ENCODE measurements at places on chromosomes 12 and 14.
A peak's percentile ranks its signal among the peaks of the same experiment; 100 is the strongest.

GRCh38 chr12:17878714-17879113 lies 211.3 kb downstream of the RERGL start:
- DNase-seq: no peak

GRCh38 chr12:54423816-54424150 lies 4.7 kb upstream of the ITGA5 start:
- DNase-seq: no peak

DNA sequence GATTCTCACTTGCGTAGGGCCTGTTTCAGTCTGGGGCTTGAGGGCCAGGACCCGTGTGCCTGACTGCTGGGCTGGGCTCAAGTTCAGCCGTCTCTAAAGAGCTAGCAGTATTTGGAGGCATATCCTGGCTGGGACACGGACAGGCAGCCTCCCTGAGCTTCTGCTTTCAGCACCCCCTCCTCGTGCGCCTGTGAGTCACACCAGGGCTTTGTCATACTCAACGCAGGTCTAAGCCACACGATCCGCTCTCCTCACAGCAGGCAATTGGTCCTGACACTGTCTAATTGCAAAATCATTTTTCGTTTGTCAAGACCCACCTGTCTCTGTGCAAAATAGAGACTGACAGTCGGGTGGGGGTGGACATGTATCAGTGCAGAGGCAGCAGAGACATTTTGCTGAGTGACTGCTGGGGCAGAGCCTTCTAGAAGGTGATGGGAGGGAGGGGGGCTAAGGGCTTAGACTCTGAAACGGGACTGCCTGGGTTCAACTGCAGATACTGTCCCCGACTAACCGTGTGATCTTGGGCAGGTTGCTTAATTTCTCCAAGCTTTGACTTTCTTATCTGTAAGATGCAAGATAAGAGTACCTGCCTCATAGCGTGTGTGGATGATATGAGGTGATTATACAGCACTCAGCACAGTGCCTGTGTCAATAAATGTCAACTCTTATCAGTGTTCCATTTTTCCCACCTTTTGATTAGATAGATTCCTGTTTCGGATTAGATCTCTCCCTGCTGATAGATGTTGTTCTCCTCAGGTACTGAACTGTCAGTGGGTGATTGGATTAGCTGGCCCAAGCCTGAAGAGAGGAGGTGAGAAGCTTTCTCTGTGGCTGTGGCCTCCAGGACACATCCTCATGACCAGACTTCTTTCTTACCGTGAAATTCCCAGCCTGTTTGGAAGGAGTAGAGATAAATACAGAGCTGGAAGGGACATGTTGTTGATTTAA lies 53.1 kb downstream of the KCNA1 start:
- DNase-seq: no peak

DNA sequence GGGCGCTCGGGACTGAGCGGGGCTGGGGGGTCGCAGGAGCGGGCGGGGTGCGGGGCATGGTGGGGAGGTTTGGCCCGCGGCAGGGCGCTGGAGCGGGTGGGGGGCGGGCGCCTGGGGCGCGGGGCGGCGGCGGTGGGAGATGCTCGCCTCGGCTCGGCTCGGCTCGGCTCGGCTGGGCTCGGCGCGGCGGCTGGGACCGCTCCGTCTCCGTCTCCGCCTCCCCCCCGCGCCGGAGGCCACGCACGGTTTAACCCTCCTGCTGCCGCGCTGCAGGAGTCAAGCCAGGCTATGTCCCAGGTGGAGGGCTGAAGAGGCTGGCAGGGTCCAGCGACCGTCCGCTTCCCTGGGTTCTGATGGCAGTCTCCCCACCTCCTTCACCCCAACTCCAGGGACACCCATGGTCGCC lies at the start of gene PIANP:
TSS of gene PIANP (minus strand) at position 170 of the 406 bp plus-strand sequence. CDS start 2,754 bp downstream, outside the sequence.
- DNase-seq: no peak

DNA sequence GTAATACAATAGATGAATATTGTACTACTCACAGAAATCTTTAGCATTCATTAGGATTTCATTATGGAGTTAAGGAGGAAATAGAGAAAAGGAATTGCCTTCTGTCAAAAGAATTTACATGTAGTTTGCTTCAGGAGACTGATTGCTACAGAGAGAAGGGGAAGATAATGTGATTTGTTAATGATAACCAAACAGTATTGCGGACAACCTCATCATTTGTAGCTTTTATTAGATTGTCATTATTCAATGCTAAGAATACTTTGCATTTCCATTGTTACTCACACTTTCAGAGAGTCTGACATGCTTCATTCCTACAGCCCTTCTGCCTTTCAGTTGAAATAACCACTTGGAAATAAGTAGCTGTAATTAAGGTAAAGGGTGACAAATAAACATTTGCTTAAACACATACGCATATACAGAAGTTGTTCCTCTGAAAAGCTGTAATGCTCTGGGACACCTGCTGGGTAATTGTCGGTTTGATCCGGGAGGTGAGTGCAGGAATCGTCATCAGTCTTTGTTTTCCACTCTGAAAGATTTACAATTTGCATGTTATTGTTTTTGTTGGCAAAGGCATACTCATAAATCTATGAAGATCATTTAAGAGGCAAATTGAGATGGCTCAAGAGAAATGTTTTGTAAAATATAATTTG lies 600.2 kb downstream of the TRHDE start:
- peak; percentile 99 for DNase-seq

- DNase-seq: no peak
Observed at GRCh38 chr12:77339610-77340009, 274.2 kb upstream of the E2F7 start.

- no peak for DNase-seq
Observed at GRCh38 chr12:47988073-47989022, 15.9 kb downstream of the COL2A1 start.

DNA sequence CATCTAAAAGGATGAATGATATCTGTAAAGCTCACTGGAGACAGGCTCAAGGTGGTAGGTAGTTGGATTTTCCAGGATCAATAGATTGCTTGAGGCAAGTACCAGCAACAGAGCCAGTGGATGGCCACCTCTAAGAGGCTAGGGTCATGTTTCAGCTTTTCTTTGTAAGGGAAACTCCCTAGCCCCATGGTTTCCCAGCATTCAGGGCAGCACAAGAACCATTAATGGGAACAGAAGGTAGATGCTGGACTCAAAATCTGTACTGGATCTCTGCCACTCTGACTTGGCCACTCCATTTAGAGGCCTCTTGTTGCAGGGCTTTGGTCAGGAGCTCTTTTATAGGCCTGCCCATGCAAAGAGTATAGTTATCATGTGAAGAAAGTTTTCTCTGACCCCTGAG lies 76.1 kb upstream of the DYRK2 start:
- DNase-seq: no peak

DNA sequence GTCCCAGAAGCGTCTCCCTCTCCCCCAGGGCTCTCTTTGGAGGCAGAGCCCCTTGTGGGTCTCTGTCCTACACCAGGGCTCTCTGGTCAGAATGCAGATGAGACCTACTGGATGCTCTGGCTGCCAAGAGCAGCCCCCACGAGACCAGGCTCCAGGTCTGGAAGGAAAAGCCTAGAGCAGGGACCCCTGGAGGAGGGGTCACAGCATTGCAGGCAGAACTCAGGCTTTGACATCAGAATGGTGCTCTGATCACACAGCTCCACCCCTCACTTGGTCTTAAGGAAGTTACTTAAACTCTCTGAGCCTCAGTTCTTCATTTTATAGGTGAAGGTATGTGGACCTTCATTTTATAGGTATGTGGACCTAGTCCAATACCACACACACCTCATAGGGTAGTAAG lies 83.1 kb downstream of the ARL6IP4 start:
- DNase-seq: no peak

- no peak for DNase-seq
Observed at GRCh38 chr12:122158700-122159285, 15.2 kb downstream of the IL31 start.

DNA sequence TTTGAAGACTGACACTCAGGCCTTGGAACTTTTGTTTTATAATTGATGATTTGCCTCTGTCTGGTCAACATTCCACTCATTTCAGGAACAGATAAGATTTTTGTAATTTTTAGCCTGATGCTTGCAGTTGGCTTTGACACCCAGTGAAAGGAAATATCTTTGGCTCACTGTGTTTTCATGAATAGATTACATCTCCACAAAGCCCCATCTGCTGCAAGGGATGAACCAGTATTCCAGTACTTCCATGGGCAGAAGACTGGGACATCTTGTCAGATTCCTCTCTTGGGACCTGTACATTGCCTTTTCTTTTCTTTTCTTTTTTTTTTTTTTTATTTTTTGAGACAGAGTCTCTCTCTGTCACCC lies 28.4 kb downstream of the GSG1 start:
- no peak for DNase-seq

DNA sequence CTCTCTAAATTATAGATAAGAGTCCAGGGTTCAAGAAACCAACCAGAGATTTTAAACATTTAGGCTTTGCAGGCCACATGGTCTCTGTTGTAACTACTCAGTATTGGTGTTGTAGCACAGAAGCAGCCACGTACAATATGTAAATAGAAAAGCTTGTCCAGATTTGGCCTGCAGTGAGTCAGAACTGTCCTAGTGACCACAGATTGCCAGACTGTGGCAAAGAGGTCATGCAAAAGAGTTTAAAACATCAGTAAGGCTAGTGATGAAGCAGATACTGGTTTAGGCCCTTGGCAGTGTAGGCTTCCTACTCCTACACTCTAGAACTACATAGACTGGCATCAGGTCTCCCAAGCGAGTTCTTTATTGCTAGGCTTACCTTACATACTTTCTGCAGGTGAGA lies 117.6 kb upstream of the GARIN6 start:
- no peak for DNase-seq

- DNase-seq: no peak
Observed at GRCh38 chr14:43872752-43873655, 634.1 kb downstream of the FSCB start.

DNA sequence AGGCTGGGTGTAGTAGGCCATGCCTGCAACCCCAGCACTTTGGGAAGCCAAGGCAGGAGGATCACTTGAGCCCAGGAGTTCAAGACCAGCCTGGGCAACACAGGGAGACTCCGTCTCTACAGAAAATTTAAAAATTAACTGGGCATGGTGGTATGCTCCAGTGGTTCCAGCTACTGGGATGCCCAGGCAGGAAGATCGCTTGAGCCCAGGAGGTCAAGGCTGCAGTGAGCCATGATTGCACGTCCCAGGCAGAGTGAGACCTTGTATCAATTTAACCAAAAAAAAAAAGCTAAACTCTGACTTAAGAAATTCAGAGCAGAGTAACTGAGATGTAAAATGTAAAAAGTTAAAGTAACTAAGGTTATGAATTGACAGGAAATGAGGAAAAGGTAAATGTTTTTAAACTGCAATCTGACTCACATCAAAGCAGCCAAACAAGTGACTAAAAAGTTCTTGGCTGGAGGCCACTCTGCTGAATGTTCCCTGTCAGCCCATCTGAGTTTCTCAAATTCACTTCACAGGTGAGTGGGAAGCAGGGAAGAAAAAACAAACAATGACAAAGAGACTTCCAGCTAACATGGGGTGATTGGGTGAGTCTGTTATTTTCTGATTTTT lies 21.3 kb downstream of the PRKD1 start:
- no peak for DNase-seq

DNA sequence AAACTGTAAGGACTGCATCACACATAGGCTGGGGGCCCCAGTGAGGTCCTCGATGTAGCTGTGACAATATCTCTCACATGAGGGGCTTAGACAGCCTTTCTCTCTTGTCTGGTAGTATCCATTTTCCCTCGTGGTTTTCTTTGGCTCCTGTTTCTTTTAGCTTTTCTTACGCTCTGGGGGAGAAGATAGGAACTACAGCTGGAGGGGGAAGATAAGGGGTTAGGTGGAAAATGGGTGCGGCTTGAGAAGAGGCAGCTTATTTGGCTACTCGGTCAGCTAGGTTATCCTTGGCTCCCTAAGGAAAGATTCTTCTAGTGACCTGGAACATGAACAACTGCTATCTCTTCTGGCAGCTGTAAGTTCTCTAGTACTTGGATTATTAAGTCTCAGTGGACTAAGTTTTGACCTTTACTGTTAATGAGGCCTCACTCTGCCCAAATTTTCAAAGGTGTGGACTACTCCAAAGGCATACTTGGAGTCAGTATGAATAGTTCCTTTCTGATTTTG lies 28.7 kb upstream of the CPNE8 start:
- DNase-seq: no peak

GRCh38 chr12:6956021-6956727 lies 5.0 kb downstream of the PTPN6 start:
- DNase-seq: no peak

- DNase-seq: no peak
Observed at GRCh38 chr12:27081668-27082111, 688 bp downstream of the C12orf71 start.

- no peak for DNase-seq
Observed at GRCh38 chr14:90487462-90487861, 90.6 kb downstream of the CALM1 start.

GRCh38 chr12:125187148-125187745 lies 122.0 kb downstream of the AACS start:
- no peak for DNase-seq

DNA sequence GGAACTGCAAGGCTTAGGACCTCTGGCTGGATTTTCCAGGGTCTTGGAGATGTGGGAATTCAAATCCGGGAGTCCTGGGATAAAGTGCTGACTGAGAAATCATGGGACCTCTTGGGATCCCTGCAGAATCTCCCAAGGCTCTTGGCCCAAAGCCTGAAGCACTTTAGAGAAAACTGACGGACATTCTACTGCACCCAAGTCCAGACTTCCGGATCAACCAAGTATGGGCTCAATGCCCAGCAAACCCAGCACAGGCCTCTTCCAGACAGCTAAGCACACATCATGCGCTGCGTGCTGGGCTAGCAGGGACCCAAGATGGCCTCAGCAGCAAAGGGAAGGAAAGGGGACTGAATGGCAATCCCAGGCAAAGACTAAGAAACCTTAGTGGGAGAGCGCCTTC lies 85.0 kb downstream of the ACTN1 start:
- no peak for DNase-seq

GRCh38 chr12:89353823-89354611 lies 1.7 kb upstream of the DUSP6 start:
- DNase-seq: peak; percentile 33

Data from NCI-H1417 treated with DMSO at 0.1 percent for 48 hours (cell line).